ENCODE measurements at places on chromosomes 4 and X. TPM values are rescaled to one million over a fixed set of nuclear protein-coding genes. Genes with fewer than 3 reads are reported as not detected.

- no peak for DNase-seq
Measured at GRCh38 chr4:138275963-138276621, 33.9 kb upstream of the SLC7A11 start.

GRCh38 chr4:145180298-145181090 is at the start of gene OTUD4:
Gene OTUD4 (minus strand): TSS chr4:145180589. CDS start chr4:145179973, 616 bp downstream.
- peak; percentile 97 for DNase-seq

DNA sequence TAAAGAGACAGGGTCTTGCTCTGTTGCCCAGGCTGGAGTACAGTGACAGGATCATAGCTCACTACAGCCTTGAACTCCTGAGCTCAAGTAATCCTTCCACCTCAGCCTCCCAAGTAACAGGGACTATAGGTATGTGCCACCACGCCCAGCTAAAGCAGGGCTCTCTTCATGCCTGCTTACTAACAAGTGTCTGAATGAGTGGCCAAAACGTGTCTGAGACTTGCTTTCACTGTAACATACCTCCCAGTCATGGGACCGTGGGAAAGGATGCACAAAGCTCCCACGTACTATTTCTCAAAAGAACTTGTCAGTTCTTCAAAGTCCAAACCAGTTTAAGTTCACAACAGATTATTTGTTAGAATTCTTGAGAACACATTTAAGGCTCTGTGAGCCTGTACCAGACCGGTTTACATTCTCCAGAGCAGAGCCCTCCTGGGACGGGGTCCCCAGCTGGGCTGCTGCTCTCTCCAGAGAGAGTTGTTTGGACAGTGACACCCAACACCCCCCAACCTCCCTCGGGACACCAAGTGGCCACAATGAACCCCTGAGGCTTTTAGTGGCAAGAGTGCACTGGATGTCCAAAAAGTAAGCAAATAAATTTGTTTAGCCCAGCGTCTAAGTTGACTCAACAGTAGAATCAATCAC is 24.1 kb downstream of the SH3KBP1 start:
- no peak for DNase-seq

- DNase-seq, result peak; percentile 40
Measured at GRCh38 chr4:183256343-183256742, 63.7 kb downstream of the CLDN22 start.

- no peak for DNase-seq
Measured at GRCh38 chrX:8191022-8191421, 20.0 kb upstream of the VCX2 start.

DNA sequence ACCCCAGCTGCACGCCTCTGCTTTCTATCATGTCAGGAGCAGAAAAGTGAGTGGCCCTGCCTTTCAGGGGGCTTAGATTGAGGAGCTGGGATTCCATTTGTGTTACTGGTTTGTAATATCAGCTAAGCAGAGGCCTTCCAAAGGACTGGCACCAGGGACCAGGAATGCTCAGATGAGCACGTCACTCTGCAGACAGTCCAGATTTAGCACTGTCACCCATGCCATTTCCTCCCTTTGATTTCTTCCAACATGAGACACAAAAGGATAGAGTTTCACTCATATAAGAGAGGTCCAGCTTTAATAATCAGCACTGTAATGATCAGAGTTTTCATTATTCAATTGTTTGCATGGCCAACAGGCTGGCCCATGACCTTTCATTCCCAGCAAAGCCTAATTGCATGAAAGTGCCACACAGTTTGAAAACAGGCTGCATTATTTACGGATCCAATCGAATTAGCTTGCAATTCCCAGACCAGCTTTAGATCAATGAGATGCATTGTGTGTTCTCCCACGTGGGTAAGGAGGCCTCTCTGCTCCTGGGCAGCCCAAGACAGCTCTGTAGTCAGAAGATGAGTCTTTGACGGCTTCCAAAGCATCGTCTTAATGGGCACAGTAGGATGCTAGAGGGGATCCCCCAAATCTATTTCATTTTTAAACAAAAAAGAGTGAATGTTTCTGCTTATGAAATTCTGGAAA is 9.8 kb upstream of the SLC2A9 start:
- no peak for DNase-seq

DNA sequence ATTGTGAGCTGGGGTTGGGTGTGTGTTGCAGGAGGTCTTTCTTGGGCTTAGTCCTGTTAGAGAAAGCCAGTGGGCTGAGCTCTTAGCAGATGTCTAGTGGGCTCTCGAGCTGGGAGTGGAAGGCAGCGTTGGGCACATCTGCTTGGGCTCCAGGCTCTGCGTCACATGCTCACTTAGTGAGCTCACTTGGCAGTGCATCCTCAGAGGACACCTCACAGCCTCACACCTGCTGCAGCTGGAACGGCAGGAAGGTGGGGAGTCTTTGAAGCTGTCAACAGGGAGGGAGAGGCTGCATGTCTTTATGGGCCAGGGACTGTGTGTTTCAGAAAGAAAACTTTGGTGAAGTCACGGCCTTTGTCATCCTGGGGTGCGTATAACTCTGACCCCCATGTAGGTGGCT is 82.2 kb downstream of the PSAPL1 start:
- no peak for DNase-seq

FHIP1A gene
- polyA plus RNA-seq, result 0.80 TPM

RASL11B gene
- 45.9 TPM for polyA plus RNA-seq

TMSB15A gene
- polyA plus RNA-seq, result 1.8 TPM
